Heart left ventricle (tissue), 16 donors: ENCODE measurements at places on chromosomes 4 and X. TPM values are rescaled to one million over a fixed set of nuclear protein-coding genes. Genes with fewer than 3 reads are reported as not detected.

The AWAT2 gene
- total RNA-seq: not detected

The VCX3A gene
- not detected for total RNA-seq

The GNRHR gene
- total RNA-seq: not detected

The MAGED4 gene
- total RNA-seq: 0.32 TPM

The PIN4 gene
- total RNA-seq: 10.9 TPM

DNA sequence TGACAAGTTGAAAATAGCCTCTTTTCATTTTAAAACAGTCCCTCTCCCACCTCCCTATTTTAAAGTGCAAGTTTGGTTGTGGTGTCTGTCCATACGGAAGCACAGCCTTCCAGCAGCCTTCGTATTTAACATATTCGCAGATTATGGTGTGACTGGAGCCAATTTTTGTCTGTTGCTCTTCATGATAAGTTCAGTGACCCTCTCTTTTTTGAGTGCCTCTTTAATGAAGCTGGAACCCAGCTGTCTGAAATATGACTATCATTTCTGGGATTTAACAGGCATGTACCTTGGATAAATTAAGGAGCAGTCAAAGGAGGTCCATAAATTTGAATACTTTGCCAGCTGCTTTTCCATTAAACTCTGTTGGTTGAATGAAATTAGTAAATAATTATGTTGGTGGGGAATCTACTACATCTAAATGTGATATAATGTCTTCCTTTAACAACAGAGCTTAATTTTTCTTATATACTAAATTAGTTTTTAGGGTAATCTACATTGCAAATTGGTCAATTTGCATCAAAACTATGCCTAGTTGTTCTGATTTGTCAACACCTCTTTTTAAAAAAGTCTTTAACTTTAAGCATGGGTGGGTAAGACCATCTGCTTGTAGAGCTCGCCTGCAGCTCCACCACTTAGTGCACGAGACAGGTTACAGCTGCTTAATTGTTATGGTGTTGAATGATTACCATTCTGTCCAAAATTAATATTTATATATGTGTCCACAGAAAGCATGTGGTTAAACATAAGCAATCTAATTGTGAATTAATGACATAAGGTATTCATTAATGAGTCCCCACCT lies 216.6 kb downstream of the DCTD start:
- DNase-seq: no peak

The VEGFD gene
- 3.6 TPM for total RNA-seq

- no peak for DNase-seq
Measured at GRCh38 chr4:169071747-169072146, 61.7 kb upstream of the CBR4 start.

The DMRTC1B gene
- total RNA-seq: not detected

DNA sequence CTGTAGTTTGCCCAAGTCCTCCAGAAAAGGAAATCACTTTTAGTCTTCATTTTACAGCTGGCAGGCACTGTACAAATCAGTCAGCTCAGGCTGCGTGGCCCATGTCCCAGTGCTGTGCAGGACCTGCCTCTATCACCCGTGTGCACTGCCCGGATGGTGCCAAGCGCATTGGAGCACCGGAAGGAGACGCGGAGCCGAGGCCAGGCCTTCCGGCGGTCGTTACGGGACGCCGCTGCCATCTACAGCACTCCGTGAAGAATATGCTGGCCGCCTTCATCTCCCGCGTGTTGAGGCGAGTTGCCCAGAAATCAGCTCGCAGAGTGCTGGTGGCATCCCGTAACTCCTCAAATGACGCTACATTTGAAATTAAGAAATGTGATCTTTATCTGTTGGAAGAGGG lies at the start of gene PDHA2:
Gene PDHA2 (plus strand): TSS at position 203 of the 400 bp plus-strand sequence. CDS start 58 bp downstream, at position 261.
- no peak for DNase-seq

GRCh38 chr4:16289897-16290554 lies 63.8 kb upstream of the TAPT1 start:
- no peak for DNase-seq

DNA sequence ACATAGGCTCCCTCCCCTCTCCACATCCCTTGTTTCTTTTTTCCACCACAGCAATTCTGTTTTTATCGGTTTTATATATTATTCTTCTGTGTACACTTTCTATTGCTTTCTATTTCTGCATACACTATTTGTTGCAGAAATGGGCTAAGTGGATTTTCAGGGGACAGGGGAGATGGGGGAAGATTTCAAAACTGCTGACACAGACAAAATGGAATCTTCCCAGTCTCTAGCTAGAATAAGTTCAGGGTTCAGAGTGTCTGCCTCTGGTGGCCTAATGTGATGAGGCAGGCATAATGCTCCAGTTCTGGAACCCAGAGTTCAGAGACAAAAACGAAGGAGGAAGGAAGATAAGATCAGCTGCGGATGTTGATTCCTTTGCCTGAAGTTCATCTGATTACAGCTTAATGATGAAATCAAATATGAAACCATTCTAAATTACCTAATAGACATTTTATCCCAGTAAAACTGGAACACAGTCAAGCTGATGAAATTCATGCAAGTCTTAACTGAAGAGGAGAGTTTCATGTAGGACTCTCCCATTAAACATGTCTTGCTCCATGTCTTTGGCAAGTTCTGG lies 447.1 kb downstream of the AFF2 start:
- DNase-seq: no peak

GRCh38 chr4:150261571-150261970 lies 183.3 kb downstream of the DCLK2 start:
- DNase-seq: no peak

The F8 gene
- 49.6 TPM for total RNA-seq

DNA sequence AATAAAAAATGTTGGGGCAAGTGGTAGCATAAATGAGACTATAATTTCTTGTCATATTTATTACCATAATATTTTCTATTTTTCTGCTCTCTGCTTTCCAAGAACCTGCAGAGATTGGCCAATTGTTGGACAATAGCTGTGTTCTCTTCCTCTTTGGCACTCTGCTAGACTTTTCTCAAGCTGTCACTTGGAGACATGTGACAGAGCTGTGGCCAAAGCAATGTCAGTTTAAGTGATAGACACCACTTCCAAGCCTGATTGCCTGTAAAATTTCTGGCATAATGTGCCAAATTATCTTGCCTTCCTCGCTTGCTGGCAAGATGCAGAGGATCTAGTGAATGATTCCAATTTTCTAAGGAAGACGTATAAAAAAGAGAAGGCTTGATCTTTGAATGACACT lies 162.2 kb upstream of the NDST4 start:
- no peak for DNase-seq

DNA sequence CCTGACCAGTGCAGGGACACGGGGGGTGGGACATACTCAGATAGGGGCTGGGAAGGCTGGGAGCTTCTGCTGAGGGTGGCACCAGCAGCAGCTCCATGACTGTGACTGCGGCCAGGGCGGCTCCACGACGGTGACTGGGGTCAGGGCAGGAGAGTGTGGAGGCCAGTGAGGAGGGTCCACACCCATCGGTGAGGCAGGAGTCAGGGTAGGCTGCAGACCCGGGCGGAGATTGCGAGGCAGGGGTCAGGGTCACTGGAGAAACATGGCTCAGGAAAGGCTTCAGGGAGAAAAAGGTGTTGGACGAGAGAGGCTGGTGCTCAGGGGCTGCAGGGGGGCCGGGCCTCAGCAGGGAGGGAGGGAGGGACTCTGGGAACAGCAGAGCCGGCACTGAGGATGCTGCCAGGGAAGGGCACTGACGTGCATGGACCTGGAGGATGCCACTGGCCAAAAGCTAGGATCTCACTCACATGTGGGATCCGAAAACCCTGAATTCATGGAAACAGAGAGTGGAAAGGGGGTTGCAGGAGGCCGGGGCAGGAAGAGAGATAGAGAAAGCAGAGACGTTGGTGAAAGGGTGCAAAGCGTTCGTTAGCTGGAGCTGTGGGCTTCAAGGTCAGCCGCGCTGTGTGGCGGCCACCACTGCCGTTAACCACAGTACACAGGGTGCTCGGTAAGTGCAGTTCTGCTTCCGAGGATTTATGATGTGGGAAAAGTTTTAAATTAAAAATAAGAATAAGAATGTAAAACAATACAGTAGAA lies 22.0 kb downstream of the ATP5ME start:
- no peak for DNase-seq

DNA sequence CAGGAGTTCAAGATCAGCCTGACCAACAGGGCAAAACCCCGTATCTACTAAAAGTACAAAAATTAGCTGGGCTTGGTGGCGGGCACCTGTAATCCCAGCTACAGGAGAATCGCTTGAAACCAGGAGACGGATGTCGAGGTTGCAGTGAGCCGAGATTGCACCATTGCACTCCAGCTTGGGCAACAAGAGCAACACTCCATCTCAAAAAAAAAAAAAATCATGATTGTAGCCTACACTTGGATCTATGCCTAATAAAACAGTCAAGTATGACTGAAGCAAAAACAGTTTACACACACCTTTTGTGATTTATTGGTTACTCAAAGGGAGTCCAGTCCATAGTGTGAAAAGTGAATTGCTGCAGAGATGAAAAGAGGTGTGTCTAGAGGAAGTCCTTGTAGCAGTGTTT lies 34.7 kb upstream of the TASL start:
- no peak for DNase-seq

DNA sequence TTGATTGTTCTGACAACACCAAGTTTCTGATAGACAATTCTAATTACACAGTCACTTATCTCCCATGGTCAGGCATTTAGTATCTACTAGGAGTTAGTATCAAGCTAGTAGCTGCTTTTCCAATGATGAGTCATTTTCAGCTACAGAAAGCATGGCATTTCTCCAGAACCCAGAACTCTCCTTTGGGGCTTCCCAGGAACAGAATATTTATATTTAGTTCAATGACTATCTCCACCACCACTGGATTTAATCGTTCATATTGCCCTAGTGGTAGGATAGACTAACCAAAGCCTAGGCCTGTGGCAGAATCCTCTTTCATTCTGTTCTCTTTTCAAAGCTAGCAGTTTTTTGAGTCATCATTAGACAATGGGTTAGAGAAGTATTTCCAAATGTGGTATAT lies 569.4 kb downstream of the GABRG1 start:
- no peak for DNase-seq

DNA sequence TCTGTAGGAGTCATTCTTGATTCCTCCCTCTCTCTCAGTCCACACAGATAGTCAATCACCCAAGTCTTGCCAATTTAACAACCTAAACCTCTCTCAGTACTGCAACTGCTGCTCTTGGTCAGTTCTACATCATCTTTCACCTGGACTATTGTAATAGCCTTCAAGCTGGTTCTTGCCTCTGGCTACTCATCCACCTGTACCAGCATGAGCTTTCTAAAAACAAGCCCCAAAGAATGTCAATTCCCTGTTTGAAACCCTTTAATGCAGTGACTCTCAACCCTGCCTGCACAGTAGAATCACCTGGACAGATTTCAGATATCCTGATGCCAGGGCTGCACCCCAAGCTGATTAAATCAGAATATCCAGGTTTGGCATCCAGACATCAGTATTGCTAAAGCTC lies 48.3 kb downstream of the VGLL1 start:
- DNase-seq: no peak
